ENCODE measurements at places on chromosomes 6 and 20.
A peak's percentile ranks its signal among the peaks of the same experiment; 100 is the strongest.

GRCh38 chr6:73299151-73299971 is 36.4 kb upstream of the KHDC1 start:
- DNase-seq = no peak

DNA sequence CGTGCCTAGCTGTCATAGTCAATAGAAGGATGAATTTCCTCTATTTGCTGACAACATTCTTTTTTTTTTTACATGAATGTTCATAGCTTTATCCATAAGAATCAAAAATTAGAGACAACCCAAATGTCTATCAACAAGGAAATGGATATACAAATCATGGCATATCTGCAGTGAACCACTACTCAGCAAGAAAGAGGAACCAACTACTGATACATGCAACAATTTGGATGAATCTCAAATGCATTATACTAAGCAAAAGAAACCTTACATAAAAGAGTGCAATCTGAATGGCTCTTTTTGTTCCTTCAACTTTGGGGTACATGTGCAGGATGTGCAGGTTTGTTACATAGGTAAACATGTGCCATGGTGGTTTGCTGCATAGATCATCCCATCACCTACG is 17.7 kb upstream of the MCM9 start:
- DNase-seq = no peak

DNA sequence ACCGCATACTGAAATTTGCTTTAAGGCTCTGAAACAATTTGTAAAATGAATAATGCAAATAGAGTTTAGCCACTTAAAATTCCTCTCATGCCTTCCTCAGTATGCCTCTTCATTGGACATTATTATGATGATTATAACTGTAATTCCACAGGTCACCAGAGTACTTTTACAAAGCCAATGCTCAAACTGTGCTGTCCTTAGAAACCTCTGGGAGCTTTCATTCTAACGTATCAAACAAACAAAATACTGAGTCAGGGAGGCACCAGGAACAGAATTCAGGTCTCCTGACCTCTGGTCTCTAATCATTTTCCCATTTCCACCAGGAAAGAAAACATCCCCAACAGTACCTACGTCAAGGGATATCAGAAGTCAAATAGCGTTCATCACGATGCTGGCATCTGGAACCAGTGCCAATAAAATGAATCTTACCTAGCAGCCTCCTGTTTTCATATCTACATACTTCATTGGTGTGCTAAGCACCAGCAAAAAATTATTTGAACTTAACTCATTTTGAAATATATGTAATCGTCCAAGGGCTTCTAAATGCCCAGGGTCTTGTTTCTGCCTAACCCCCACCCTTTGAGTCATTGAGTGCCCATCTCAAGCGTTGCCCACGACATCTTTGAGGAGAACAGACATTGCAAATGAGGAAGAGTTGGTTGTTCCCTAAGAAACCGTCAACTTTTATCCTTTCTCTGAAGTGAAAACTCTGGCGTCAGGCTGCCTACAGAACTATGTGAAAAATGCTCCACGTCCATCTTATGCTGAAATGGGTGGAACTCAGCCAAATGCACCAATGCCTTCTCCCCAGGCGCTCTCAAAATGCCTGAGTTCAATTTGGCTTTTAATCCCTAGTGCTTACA is 37.9 kb downstream of the NEDD9 start:
- DNase-seq = no peak

DNA sequence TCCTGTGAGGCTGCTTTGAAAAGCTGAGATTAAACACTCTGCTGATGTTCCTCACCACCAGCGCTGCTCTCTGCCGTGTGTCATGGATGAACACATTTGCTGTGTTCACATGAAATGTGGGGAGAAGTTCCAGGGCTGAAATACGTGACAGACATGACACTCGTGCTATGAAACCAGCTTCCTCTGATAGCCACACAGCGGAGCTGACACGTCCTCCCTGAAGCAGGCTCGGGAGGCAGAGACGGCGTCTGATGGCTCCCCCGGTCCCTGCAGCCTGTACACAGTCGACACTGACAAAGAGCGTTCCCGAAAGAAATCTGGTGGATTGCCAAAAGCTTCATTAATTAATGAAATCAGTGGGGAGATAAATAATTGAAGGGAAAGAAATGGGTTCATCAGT is 17.5 kb downstream of the AGPAT4 start:
- no peak for DNase-seq

- no peak for DNase-seq
These were observed 385.2 kb downstream of the KIF16B start for GRCh38 chr20:16187956-16188616.

- no peak for DNase-seq
These were observed 27.8 kb downstream of the LRRN4 start for GRCh38 chr20:6026051-6026450.

DNA sequence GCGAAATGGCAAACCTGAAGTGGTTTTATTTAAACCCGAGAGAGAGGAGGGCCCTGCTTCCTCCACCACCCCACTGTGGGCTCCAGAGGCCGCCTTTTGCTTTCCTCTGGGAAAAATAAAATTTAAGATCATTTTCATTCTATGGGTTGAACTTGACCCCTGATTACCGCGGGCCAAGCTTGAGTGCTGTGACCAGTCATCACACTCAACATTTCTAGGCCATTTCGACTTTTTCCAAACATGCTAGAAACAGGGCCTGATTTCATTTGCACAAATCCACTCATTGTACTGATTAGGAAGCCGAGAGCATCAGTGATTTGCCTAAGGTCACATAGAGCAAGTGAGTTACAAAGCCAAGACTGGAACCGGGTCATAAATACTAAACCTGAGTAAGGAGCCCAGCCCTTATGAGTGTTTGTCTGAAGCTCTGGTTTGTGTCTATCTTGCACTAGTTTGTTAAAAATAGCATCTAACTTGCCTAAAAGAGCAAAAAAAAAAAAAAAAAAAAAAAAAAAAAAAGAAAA is 179.7 kb downstream of the DLL1 start:
- no peak for DNase-seq

- DNase-seq = peak; percentile 67
These were observed 73.9 kb downstream of the BACH2 start for GRCh38 chr6:90222724-90223198.

GRCh38 chr20:31527266-31527665 is 13.0 kb downstream of the HM13 start:
- no peak for DNase-seq

GRCh38 chr20:19947611-19948264 is 69.4 kb upstream of the NAA20 start:
- DNase-seq = no peak

DNA sequence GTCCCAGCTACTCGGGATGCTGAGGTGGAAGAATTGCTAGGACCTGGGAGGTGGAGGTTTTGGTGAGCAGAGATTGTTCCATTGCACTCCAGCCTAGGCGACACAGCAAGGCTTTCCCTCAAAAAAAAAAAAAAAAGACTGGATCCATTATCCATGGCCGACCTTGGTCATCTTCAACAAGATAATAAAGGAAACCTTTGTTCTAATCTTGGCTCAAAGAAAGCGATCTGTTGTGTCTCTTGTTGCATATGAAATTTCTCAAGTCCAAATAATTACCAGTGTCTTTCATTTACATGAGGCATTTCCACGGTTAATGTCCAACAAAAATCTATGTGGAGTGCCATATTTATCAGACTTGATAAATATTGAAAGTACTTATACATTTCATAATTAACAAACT is 23.7 kb upstream of the KIF16B start:
- no peak for DNase-seq

DNA sequence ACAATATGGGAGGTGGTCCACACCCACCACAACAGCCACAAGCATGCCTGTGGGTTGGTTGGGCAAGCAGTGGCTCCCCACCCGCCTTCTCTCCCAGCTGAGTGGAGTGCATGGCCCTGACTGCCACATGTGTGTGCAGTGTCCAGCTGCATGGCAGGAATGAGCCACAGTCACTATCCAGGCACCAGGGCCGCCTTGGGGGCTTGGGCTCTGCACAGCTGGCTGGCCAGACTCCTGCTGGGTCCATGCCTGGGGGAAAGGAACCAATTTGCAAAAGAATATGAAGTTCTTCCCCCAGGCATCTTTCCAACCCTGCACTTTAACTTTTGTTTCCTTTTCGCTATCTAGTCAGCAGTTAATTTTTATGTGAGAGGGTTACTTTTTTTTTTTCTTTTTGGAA is 11.6 kb upstream of the ASCC3 start:
- no peak for DNase-seq

DNA sequence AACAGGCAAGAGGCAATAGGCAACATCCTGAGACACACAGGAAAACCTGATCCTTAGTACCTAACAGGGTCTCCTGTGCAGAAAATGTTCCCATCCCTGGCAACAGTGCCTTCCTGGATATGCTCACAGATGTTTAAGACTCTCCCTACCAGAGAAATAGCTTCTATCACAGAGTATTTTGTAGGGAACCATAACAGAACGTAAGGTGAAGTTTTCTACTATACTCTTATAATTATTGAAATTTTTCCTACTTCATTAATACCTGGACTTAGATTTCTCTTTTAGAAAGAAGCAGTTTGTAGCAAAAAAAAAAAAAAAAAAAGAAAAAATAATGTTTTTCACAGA is 33.5 kb upstream of the LGSN start:
- DNase-seq = no peak

- DNase-seq = no peak
These were observed 214.8 kb downstream of the ESR1 start for GRCh38 chr6:152022303-152022702.

- DNase-seq = no peak
These were observed 110.4 kb upstream of the COL21A1 start for GRCh38 chr6:56357616-56358373.

DNA sequence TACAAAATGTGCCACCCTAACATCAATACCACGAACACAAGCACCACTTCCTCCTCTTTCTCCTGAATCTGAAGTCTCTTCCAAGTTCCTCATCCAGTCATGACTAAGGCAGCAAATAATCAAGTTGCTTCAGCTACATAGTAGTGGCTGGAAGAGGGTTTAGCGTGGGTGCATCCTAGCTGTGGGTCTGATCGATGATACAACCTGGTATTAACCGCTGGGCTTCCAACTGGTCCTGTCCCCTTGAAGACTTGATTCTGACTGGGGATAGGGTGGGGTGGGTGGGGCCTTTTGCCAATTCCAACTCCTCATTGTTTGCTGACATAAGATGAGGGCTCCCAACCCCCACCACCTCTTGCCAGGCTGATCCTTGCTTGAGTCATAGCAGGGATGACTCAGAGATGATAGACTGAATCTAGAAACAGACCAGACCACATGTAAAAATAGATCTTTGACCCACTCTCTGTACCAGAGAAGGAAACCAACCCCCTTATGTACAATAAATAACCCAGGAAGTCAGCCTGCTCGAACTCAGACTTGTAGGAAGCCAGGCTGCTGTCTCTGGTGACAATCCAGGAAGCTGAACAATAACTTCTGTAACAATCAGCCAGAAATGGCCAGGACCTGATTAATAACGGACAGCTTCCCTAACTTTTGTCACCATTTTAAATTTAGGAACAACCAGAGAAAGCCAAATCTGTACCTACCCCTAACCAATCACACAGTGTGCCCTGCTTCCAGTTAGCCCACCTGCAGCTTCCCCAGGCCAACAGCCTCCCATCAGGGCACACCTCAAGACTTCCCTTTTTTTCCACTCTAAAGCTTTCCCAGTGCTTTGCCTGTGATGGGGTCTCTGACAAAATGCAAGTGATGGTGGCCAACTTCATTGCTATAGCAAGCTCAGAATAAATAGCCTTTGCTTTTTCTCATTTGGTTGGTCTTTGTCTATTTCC is 68.9 kb upstream of the FAM184A start:
- DNase-seq = peak; percentile 93
